Cerebellar nuclear complex (tissue), 1 donor: ENCODE measurements at places on chromosomes 7 and 10.

- no peak for DNase-seq
These were observed 491.8 kb upstream of the SEMA3A start for GRCh38 chr7:84686373-84686772.

DNA sequence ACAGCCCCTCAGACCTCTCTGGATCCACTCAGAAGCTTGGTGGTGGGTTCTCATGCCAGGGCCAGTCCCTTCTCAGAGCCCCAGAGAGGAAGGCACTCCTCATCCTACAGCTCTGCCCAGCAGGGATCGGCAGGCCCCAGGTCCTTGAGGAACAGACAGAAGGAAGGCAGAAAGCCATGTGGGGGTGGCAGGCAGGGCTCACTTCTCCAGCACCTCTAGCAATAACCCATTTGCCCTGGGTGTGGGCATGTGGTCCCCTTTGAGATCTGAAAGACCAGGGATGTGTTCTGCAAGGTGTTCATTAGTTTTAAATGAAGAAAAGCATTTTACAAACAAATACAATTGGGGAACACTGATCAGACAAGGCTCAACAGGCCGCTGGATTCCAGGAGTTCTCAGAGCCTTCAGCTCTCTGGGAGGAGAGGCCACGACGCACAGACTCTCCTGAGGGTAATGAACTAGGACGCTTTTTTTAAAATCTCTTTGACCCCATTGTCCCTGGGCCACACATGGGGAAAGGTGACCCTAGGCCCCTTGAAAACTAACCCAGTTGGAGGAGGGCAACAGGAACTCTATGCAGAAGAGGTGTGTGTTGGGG, 40.6 kb downstream of the LDB3 start:
- DNase-seq, result no peak

DNA sequence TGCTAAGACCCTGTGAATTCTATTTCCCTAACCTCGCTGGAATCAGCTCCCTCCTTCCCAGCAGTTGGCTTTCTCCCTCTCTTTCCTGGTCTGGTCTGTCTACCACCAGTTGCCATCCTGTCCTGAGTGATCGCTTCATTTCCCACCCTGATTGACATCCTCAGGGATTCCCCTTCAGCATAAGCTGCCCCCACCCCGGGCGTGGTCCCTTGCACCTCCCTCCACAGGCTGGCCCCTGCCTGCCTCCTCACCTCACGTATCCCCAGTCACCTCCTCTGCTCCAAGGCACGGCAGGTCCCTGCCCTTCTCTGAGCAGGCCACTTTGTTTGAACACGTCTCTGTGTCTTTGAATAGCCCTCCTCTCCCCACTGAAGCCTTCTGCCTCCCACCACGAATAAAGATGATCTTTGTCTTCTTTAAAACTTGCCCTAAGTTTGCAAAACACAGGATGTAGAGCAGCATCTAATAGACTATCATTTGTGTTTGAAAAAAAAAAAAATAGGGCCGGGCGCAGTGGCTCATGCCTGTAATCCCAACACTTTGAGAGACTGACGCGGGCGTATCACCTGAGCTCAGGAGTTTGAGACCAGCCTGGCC, 233.5 kb downstream of the CUX1 start:
- DNase-seq, result no peak

GRCh38 chr7:37108615-37109014, 340.0 kb downstream of the ELMO1 start:
- DNase-seq, result no peak

- no peak for DNase-seq
These were observed 42.2 kb upstream of the MXI1 start for GRCh38 chr10:110165239-110165638.

DNA sequence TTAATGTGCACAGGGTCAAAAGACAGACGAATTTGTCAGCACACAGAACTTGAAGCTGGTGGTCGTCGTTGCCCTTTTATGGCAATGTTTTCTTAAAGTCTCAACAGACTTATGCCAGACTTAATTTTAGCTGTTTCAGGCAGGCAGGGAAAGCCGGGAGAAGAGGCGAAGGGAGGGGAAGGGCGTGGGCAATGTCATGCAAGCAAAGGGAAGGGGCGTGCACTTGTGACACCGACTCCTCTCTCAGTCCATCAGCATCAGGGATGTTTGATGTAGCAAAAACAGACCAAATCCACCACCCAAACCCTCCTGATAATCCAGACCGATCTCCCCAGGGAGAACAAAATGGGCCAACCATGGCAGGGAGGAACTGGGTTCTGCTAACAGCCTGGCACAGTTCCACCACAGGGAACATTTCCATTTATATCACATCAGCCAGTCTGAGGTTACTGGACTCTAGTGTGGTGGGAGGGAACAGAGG, 118.1 kb upstream of the RHEB start:
- no peak for DNase-seq

DNA sequence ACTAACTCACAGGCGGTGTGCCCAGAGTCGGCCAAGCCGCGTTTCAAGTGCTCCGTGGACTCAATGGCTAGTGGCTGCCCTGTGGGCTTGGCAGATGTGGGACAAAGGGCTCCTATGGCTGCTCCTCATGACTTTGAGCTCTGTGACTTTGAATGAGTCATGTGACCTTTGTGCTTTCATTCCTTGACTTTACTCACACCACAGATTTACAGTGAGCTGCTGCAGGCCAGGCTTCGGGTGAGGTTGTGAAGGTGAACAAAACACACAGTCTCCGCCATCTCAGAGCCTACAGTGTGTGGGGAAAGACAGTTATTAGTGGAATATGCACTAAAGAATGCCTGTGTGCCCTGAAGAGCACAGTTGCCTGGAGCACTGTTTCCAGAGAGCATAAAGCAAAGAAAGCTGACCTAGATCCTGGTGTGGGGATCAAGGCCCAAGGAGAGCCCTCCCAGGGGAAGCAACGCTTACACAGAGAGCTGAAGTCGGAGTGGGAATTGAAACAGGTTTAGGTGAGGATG, 29.7 kb upstream of the PLEKHA1 start:
- no peak for DNase-seq
